ENCODE measurements at places on chromosomes 6 and 20.

DNA sequence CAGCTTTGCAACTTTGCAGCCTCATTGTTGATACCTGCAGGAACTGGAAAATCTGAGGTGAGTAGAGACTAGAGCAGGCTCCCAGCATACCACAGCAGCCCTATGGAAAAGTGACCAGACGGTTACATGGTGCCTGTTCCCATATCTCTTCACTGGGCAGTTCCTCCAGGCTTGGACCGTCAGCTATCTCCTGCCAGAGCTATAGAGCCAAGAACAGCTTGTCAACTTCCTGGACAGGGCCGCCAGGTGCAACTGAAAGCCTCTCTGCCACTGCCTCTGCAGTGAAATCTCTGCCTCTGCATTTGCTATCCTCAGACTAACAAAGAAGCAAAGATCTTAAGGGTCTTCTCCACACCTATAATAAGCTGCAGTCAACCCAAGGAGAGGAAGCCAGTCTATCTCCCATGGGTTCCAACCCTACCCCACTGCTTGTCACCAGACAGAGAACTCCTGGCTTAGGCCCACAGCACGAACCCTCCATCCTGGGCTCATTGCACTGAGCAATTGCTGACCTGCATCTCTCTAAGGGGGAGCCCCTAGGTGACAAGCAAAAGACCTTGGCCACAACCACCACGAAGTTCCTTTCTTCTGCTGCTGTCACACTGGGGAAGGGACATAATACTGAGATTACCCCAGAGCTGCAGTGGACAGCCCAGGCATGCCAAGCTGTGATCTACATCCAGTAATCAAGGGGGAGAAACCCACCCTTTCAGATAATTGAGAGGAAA lies 60.1 kb upstream of the KHDRBS2 start:
- DNase-seq: no peak

DNA sequence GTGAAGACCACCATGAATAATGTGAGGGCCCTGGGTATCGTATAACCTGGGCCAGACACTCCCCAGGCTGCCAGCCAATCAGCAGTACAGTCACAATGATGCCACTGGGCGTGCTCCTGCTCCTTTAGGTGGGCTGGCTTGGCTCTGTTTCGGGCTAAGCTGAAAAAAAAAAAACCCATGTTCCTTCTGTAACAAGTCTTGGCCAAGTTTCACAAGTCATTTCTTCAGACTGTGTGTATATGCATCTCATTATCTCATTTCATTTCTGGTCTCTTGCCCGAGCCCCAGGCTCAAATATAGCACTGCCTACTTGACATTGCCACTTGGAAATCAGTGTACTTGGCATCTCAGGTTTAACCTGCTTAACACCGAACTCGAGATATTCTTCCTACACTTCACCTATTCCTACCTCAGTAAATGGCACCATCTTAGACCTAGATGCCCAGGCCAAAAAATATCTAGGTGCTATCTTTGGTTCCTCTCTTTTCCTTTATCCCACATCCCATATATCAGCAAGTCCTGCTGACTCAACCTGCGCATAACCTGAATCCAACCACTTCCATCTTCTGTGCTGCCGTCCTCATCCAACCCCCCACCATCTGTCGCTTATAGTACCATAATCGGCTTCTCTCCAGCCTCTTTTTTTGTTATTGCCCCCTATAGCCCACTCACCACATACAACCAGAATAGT lies 1.8 kb downstream of the UQCC2 start:
- no peak for DNase-seq

DNA sequence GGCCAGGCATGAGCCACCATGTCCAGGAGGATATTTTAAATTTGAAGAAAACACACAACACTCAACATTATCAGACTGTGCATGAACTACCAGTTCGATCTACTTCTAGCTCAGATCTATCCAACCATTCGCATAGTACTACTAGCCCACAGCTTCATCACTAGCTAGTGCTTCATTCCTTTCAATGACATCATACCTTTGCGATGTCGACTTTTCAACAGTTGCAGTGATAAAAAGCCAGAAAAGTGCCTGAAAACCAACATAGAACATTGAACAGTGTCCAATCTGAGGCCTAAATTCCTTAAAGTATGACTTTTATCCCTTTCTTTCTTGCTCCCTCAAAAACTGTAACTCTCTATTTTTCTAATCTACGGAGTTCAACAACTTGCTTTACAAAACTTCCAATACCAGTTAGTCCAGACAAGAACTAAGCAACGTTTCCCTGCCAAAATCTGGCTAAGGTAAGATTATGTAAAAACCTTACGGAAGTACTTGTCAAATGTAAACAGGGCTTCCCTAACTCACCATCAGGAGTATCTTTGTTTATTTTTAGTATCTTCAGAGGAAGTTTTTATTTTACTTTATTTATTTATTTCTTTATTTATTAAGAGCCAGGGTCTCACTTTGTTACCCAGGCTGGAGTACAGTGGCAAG lies 434.0 kb upstream of the JARID2 start:
- peak; percentile 77 for DNase-seq

- DNase-seq: no peak
Observed at GRCh38 chr6:38191418-38191817, 371.9 kb downstream of the ZFAND3 start.

DNA sequence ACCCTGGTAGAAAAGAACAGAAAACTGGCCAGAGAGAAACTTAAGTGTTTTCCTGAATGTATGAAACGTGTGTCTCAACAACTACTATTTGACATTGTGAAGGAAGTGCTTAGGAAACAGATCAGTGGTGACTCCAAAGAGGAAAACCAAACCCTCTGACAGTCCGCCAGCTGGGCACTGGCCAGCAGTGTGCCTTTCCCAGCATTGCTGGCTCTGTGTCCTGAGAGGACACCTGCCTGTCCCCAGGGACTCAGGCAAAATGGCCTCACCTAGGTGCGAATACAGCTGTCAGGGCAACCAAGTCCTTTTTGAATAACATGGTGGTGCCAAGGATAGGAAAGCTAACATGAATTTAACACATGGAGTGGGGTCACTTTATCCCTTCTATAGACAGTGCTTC lies 72.5 kb downstream of the NDUFAF5 start:
- DNase-seq: no peak

GRCh38 chr6:112254921-112255320 lies 554 bp upstream of the LAMA4 start:
- no peak for DNase-seq

GRCh38 chr6:131348572-131348971 lies 213.3 kb downstream of the AKAP7 start:
- DNase-seq: no peak

DNA sequence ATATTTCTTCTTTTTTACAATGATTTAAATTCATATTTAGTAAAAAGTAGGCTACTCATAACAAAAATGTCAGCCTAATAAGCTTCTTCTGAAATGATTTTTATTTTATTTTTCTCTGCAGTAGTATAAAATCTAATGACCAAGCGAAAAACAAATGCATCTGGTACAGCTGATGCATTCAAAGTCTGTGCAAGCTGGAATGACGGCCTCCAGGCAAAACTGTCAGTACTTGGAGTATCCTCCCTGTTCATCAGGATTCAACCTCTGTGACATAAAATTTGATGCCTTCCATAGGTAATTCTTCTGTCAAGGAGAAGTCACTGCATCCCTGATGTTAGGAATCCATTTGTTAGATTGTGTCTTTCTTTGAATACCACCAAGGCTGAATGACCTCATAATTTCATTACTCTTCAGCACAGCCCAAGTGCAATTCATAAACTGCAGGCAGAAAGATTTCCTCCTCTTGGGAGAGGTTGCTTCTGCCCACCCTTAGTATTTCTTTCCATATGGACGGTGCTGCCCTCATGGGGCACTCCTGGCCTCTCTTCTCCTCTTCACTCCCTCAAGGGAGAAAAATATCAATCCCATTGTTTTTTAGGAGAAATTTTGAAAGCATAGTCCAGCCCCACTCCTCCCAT lies 146.4 kb upstream of the STXBP5 start:
- no peak for DNase-seq

- DNase-seq: no peak
Observed at GRCh38 chr6:149936743-149937142, 5.1 kb upstream of the ULBP2 start.

- no peak for DNase-seq
Observed at GRCh38 chr6:5498579-5498899, 237.2 kb downstream of the FARS2 start.

DNA sequence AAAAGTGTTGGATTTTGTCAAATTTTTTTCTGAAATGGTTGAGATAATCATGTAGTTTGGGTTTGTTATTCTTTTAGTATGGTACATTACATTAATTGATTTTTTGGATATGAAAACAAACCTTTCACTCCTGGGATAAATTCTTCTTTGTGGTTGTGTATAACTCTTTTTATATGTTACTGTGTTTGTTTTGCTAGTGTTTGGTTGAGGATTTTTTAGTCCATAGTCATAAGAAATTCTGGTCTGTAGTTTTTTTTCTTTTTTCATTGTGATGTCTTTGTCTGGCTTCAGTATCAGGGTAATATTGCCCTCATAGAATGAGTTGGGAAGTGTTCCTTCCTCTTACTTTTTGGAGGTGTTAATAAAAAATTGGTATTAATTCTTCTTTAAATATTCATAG lies 122.2 kb upstream of the ATXN1 start:
- DNase-seq: peak; percentile 8

DNA sequence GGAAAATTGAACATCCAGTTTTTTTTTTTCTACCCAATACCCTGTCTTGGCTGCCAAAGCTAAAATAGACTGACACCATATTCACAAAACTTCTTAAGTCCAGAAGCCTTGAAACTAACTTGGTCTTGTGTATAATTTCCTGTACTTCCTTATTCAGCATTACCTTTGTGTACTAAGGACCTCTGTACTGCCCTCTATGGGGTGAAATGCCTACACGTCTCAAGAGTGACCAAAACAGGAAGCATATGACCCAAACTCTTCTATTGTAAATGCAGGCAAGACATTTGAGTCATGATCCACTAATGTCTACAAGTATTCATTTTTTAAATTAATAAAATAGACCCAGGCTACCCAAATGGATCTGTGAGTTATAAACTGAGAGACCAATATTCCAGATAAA lies 50.4 kb downstream of the HMGCLL1 start:
- peak; percentile 30 for DNase-seq
